ENCODE measurements at places on chromosomes 16 and 17.

DNA sequence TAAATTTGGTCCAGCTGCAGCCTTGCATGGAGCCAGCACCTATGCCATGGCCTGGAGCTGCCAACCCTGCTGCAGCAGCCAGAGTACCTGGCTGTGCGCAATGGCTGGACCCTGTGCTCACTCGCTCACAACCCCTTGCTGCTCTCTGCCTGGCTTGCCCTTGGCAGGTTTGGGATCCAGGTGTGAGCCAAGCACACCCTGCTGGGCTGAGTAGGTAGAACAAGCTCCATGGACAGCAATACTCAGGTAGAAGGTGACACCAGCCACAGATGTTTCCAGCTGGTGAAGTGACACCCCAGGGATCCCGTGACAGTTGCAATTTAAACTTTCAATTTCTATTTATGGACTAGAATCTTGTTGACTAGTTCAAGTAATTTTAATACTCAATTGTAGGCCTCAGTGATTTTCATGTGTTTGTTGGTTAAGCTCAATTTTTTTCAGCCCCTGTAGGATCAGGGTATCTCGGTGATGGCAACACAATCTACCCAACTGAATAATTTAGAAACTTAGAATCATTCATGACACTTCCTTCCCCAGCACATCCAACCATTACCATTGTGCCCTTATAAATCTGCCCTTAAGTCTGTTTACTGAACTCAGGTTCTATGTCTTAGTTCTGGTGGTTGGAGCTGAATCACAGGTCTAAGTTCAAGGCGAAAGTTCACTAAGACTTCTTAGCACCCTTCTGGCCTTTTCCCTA is 480.0 kb downstream of the PMP22 start:
- no peak for DNase-seq

DNA sequence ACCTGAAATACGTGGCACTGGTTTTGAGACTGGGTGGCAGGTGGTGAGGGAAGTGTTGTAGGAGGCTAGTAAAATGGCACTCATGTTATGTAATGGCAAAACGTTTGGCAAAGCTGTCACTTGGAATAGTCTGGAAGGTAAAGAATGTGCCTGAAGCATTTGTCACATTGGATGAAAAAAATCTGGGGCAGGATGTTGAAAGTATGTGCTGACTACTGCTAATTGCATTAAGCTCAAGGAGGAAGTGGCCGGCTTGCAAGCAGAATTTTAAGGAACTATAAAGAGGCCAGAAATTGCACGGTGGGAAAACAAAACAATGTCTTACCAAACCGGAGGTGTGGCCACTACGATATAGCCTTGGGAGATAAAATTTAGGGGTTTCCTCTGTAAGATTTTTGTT is 26.6 kb upstream of the NLRP1 start:
- no peak for DNase-seq

DNA sequence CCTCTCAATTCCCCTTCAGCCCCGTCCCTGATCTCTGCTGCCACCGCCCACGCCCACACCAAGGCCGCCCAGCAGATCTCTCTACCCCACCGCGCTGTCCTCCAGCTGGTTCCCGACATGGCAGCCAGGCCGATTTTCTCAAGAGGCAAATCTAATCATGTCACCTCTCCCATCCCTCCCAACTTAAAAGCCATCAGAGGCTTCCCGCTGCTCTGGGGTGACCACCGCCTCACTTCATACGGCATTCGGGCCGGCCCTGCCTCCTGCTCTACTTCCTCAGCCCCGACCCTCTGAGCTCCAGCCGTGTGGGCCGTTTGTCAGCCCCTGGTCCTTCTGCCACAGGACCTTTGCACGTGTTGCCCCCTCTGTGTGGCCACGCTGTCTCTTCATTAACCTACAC is 63.2 kb downstream of the RPH3AL start:
- no peak for DNase-seq

DNA sequence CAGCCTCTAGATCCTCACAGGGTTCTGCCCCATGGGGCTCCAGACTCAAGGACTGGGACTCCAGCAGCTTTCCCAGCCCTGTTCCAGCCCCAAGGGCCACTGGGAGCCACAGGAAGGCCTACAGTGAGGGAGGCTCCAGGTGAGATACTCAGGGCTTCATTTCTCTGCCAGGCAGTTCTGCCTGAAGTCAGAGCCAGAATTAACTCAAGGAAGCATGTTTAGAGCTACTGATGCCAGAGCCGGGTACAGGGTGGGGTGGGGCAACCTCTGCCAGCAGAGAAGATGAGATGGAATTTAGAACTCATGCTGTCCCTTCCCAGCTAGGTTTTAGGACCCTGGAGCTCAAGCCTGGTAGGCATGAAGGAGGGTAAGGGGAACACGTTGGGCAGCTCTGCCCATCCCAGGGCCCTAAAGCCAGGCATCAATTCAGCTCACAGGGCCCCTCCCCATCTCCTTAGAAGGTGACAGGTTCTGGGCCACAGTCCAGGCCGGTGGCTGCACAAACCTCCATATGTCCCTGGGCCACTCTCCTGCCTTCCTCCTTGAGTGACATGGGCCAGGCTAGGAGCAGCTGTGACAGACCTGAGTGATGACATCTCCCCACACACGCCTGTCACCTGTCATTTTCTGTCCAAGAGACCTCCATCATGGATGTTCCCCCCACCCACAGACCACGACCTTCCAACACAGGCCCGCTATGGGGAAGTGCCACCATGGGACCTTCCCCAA is 24.5 kb upstream of the SPPL2C start:
- no peak for DNase-seq

DNA sequence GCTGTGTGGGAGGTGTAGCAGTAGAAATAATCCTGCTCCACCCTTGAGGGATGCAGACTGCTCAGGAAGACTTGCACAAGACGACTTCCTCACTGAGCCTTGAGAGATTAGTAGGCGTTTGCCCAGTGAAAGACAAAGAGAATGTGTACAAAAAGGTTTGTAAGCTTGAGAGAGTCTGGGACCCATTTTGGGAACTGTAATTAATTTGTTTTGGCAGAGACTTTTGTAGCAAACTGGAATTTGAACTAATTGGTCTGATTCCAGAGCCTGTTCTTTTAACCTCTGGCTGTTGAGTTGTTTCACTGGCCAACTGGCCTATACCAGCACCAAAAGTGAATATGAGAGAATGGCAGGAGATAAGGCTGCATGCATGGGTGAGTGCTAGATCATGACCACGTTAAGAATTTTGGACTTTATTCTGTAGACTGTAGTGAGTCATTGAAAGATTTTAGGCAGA is 75.5 kb downstream of the AATF start:
- no peak for DNase-seq

DNA sequence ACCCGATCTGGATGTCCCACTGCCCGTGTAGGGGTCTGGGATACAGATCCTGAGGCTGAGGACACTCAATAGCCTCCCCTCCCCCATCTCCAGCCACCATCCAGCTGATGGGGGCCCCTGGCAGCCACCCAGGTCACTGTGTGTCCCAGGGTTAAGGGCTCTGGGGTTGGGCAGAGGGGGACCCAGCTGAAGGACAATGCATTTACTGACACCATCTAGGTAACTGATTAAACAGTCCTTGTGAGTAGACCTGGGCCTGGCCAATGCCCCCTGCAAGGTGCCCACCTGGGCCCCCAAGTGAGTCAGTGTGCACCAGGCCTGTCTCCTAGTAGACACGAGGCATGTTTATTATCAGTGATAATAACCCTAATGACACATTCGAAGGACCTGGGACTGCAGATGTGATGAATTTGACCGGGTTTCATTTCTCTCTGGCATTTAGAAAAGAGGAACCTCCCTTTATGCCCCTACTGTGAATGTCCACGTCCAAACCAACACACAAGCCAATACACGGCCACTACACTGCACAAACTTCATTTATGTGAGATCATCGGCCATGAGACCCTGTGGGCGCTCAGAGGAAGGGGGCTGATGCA is 261.9 kb upstream of the FOXF1 start:
- no peak for DNase-seq

DNA sequence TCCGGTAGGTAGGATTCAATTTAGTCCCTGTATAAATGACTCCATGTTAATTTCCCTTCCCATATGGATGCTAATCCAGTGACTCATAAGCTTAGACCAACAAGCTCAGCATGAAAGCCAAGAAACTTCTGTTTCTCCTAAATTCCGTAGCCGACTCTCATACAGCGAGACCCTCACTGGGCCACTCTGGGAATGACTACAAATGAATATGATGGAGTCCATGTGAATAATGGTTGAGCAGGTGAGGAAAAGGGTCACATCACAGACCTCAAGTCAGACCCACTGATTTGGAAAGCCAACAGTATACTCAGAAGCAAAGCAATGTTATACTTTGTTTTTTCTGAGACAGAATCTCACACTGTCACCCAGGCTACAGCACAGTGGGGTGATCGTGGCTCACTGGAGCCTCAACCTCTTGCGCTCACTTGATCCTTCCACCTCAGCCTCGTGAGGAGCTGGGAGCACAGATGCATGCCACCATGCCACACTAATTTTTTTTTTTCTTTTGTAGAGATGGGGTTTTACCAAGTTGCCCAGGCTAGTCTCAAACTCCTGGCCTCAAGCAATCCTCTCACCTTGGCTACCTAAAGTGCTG is 14.6 kb downstream of the RSL1D1 start:
- DNase-seq = peak; percentile 9

Data from umbilical cord (tissue), 2 donors.